Hepatocyte (in vitro differentiated cells): ENCODE measurements at places on chromosomes 2 and 18. TPM values are rescaled to one million over a fixed set of nuclear protein-coding genes. Genes with fewer than 3 reads are reported as not detected.

- no peak for DNase-seq
Measured at GRCh38 chr2:97739893-97740245, 26.5 kb downstream of the ZAP70 start.

GRCh38 chr2:73970850-73971471 lies 13.7 kb upstream of the TET3 start:
- no peak for DNase-seq

- DNase-seq: no peak
Measured at GRCh38 chr2:159186462-159186861, 100.0 kb downstream of the WDSUB1 start.

GRCh38 chr2:26507932-26508331 lies 30.0 kb upstream of the OTOF start:
- no peak for DNase-seq

- peak; percentile 90 for DNase-seq
Measured at GRCh38 chr2:111659361-111660333, 224.3 kb downstream of the ANAPC1 start.

NYAP2 gene
- total RNA-seq: 0.37 and 1.0 TPM in 2 replicates

- DNase-seq: no peak
Measured at GRCh38 chr18:23220355-23220754, 85.1 kb downstream of the CABLES1 start.

MC5R gene
- total RNA-seq: not detected in 2 replicates

DNA sequence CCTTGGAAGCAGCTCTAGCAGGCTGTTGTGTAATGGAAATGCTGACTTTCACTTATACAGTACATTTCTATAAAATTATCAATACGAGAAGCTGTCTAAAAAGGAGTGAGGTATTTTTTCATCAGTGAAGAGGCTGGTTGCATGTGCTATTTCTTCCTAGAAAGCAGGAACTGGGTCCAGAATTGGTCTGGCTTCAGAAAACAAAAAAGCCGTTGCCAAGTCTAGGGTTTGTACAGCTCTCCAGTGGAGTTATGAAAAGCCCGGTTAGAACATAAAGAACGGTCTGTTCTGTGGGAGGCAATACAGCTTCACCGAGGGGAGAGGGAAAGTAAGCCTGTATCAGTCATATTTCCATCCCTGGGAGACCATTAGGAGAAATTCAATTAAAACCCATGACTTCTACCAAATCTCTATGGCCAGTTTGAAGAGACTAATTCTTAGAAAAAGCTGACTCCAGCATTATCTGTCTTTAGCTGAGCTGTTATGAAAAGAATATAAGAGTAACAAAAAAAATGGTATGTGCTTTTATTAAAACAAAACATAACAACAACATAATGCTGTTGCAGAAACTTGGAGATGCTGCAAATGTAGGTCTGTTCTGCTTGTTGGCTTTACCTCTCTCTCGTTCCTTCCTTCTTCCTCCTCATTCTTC lies 217.0 kb downstream of the CMPK2 start:
- DNase-seq: no peak

DNA sequence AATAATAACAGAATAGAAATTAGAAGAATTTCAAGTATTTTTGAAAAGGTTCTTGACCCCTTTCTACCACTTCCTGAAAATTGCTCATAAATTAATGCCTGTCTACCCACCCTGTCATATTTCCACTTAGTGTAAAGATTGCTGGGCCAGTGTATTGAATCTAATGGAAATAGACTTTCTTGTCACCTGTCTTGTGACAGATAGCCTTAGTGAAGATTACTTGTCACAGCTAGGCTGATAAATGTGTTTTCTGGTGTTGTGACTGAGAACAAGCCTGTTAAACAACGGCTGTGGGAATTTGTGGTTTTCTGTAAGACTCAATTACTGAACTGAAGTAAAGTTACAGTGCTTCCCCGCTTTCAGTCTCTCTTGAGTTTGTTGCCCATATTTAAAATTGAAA lies 37.0 kb downstream of the PIK3C3 start:
- no peak for DNase-seq

DSG4 gene
- 0.12 and 0.23 TPM in 2 replicates for total RNA-seq

AQP12A gene
- total RNA-seq: not detected in 2 replicates

PSMA8 gene
- total RNA-seq: not detected in 2 replicates

GRCh38 chr2:98909317-98910211 lies 26.5 kb downstream of the CRACDL start:
- DNase-seq: peak; percentile 73

REG3G gene
- 0.30 TPM in 1 of 2 replicates, not detected in the other for total RNA-seq

SNED1 gene
- total RNA-seq: 3.5 and 6.5 TPM in 2 replicates

IL1R2 gene
- 1.3 and 10.5 TPM in 2 replicates for total RNA-seq
